ENCODE measurements at places on chromosomes 4 and X.

DNA sequence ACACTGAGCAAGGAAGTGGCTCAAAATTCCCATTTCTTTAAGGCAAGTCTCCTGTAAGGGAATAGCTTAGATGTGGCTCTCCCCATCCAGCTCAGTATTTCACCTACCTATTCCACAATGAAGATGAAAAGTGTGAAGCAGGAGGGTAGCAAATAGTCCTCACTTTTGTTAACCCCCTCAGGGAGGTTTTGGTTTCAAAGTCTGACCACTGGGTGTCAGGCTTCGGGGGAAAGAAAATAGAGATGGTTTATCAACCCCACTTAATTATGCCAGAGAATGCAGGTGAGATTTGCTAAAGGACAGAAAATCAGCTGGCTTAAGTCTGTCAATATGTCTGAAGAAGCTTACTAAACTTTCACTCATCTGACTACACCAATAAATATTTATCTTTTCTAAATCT is 69.5 kb downstream of the DHX15 start:
- no peak for DNase-seq

DNA sequence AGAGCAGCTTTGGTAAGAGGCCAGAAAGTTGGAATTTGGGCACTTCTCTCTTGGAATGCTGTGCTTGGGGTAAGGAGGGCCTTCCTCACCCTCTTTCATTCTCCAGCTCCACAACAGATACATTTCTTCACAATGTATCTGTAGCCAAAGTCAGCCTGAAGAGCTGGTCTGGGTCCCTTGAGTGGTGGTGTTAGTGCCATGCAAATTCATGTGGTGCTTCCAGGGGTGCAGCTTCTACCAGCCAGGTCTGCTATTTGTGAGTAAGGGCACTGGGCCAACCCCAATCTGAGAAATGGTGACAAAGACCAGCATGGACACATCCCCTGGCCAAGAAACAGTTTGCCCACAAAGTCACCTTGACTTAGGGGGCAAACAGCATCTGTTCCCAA is 17.8 kb downstream of the AMER1 start:
- no peak for DNase-seq

DNA sequence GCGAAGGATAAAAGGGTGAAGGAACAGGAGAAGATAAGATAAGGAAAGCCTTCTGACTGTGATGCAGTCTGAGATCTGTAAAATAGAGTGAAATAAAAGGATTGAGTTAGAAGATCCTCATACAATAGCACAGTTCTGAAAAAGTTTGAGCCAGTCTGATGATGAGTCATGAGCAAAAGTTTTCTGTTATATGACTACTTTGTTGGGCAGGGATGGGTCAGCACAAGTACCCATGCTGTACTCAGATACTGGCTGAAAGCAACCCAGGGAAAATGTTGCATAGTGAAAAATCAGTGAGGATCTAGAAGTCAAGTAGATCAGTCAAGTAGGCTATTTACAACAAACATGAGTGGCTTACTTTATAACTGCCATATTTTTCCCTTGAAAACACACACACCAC is 253.5 kb downstream of the PCDH10 start:
- no peak for DNase-seq

GRCh38 chr4:156609421-156609820 is 362.2 kb downstream of the PDGFC start:
- no peak for DNase-seq

DNA sequence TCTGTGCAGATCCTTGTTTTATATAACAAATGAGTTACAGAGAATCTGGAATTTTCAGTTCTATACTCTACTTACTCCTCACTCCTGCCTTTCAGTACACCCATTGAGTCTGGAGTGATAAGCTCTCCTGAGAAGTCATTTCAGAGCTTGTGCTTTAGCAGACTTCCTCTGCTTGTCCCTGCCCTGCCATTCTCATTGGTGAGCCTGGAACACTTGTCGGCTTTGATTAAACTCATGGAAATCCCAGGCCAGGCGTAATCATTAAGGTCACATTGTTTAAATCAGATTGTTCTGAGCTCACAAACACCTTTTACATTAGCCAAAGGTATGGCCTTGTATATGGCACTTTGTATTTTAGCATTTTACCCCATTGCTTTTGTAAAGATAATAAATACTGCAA is 102.7 kb downstream of the CNKSR2 start:
- no peak for DNase-seq

DNA sequence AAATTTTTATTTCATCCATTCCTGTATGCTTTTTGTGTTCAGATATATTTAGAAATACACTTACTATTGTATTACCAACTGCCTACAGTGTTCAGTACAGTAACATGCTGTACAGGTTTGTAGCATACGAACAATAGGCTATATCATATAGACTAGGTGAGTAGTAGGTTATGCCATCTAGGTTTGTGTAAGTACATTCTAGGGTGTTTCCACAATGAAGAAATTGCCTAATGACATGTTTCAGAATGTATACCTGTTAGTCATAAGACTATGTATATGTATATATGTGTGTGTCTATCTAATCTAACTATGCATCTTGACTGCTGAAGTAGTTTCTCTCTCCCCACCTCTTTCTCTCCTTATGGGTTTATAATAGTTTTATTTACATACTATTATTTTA is 51.5 kb upstream of the BTC start:
- DNase-seq = no peak

GRCh38 chrX:650324-650723 is 19.7 kb downstream of the SHOX start:
- DNase-seq = no peak
